Epithelial cell of esophagus (primary cell): ENCODE measurements at places on chromosomes 12 and 14.

DNA sequence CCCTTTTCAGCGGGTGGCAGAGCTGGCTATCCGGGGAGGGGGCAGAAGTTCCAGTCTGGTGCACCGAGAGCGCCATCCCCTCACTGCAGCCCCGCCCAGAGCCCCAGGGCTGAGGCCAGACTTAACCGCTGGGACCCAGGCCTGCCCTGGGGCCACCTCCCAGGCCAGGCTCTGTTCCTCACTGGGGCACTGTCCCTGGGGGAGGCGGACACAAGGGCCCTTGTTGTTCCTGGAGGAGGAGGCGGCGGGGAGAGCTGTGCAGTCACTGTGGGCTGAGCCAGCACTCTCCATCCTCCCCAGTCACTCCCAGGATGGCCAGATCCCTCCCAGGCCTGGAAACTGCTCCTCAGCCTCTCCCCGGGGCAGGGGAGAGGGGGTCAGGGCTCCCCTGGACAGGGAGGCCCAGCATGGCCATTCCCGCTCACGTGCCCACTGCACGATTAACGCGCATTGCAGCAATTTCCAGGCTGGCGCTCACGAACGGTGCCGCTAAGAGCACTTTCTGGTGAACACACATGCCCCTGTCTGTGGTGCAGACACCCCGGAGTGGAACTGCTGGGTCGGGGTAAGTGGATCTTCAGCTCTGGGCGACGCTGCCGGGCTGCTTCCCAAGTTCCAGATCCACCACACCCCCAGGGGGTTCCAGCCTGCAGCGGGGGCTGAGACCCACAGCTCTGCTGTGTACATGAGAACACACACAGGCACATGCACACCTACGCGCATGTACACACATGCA is 89.8 kb upstream of the SFSWAP start:
- DNase-seq, result no peak

- peak; percentile 78 for DNase-seq
Observed at GRCh38 chr12:53225635-53226424, 6.2 kb downstream of the RARG start.

DNA sequence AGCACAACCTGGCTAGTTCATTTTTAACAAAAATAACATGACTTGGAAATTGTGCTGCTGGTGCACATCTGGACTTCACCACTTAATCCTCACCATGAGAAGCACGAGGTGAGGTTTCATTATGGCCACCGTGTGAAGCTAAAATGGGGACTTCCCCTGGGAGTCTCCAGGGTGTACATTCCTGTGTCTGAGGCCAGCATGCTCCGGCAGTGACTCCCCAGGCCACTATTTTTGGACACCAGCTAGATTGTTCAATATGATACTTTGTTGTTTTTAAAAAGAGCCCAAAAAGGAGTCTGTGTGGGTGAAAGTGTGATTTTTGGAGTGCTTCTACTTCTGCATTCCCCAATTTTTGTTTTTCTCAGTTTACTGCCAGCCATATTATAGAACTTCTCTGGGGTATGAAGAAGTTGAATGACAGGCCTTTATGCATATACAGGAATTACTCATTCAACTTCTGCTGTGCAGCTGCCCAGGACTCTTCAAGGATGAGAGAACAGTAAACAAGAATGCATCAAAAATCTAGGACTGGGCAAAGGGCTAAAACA is 16.9 kb upstream of the AICDA start:
- DNase-seq, result peak; percentile 46

DNA sequence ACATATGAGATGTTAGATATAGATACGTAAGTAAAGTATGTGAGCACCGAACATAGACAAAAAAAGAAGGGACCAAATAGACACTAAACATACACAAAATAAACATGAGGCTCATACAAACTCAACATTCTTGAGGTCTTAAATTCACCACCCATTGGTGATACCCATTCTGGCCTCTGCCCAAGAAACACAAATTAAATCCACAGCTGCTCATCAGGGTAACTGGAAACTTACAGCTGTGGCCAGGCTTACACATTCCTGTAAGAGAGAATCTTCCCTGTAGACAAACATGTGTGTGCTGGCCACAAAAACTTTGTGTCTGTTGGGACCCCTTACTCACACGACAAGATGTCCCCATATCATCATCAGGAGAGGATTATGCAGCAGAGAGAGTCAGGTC is 22.4 kb downstream of the MAGOHB start:
- DNase-seq, result no peak

DNA sequence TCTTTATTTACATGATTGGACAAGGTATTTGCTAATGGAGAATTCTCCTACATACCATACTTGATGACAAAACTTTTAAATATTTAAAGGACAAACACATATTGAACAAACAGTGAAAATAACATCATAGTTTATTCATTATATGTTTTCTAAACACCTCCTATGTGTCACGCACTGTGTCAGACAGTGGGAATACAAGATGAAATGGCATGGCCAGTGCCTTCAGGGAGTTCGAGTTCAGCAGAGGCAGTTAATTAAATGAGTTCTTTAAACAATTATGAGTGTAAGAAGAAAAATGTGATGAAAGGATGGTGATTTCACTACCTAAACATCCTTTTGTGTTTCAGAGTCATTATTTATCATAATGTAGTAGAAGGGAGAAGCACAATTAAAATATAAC is 159.8 kb downstream of the KCNH5 start:
- DNase-seq, result peak; percentile 75

- DNase-seq, result no peak
Observed at GRCh38 chr12:76186131-76186906, 101.8 kb upstream of the NAP1L1 start.

GRCh38 chr12:4014858-4015224 is 141.6 kb upstream of the PARP11 start:
- DNase-seq, result no peak

DNA sequence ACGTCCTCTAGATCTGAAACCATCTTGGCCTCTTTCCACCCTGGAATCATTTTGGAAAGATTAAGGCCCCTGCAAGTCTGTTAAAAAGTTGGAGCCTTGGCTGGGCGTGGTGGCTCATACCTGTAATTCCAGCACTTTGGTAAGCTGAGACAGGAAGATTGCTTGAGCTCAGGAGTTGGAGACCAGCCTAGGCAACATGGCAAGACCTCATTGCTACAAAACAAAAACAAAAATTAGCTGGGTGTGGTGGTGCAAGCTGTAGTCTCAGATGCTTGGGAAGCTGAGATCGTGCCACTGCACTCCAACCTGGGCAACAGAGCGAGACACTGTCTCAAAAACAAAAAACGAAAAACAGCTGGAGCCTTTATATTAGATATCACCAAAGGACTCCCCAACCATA is 10.9 kb upstream of the ABCD4 start:
- DNase-seq, result no peak

DNA sequence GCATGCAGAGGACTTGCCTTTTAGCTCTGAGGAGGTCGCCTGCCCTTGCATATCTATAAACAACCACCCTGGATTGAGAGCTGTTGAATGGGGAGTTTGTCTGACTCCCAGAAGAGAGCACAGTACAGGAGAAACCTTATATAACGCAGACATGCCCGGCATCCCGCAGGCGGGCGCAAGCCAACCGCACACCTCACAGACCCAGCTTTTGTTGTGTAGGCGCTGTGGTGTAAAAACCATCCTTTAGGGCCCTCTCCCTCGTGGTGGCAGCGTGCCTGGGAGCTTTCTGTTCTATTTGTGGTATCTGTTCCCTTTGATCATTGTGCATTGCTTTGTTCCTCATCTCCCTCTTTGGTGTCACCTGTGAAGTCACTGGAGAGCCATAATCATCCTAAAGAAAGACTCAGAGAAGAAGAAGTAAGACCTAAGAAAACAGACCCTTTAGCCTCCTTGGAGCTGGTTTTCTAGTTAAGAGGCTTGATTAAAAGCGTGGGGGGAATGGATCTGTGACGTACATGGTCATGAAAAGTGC is 77.7 kb downstream of the ETV6 start:
- DNase-seq, result no peak

DNA sequence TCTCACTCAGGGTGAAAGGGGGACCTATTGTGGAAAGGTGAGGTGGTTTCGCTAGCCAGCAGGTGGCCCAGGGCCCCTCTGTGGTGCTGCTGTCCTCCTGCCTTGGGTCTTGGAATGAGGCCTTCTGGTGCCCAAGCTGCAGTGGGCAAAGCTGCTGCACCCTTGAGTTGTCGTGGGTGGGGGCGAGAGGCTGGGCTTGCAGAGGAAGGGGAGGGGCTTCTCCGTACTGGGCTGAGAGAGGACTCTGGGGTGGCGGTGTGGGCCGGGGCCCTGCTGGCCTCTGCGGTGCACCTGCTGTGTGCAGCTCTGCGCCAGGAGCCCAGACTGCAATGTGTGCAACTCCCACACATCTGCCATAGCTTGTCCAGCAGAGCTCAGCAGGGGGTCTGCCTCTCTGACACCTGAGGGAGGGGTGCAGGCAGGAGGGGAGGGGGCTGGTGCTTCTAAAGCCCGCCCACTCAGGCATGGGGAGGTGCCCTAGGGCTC is 145.8 kb downstream of the KIF26A start:
- DNase-seq, result no peak

- DNase-seq, result no peak
Observed at GRCh38 chr14:103872481-103873113, 25.2 kb upstream of the PPP1R13B start.

DNA sequence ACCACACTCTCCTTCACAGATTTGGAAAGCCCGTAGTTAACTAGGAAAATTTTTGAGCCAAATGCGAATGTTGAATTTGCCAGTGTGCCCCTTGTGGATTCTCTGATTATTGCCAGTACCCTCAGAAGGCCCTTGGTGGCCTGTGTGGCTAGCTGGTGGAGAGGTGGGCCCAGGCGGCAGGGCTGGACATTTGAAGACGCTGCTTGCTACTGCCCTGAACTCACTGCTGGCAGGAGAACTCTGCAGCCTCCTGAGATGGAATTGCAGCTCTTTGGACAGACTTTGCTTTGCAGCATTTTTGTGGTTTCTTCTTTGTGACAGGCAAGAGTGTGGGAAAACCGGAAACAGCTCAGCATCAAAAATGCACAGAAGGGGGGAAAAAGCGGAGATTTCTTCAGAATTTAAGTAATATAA is 97.6 kb downstream of the TGFB3 start:
- peak; percentile 43 for DNase-seq
